Activated CD4-positive, alpha-beta T cell treated with anti-CD3 and anti-CD28 coated beads, Interleukin-2, amount 50 U/mL, for 4 hours (primary cell): ENCODE measurements at places on chromosomes 1 and 21.
A peak's percentile ranks its signal among the peaks of the same experiment; 100 is the strongest.

- DNase-seq = no peak
These were observed 735.3 kb upstream of the ADGRL4 start for GRCh38 chr1:79741720-79742421.

DNA sequence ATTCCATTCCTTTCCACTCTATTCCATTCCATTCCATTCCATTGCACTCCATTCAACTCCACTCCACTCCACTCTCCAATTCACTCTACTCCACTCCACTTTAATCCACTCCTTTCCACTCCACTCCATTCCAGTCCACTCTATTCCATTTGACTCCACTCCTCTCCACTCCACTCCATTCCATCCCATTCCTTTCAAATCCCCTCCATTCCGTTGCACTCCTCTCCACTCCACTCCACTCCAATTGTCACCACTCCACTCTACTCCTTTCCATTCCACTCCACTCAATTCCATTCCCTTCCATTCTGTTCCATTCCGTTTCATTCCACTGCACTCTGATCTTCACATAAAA, 2563.7 kb upstream of the TPTE start:
- DNase-seq = no peak

- no peak for DNase-seq
These were observed 578.6 kb upstream of the PBX1 start for GRCh38 chr1:163980394-163980793.

DNA sequence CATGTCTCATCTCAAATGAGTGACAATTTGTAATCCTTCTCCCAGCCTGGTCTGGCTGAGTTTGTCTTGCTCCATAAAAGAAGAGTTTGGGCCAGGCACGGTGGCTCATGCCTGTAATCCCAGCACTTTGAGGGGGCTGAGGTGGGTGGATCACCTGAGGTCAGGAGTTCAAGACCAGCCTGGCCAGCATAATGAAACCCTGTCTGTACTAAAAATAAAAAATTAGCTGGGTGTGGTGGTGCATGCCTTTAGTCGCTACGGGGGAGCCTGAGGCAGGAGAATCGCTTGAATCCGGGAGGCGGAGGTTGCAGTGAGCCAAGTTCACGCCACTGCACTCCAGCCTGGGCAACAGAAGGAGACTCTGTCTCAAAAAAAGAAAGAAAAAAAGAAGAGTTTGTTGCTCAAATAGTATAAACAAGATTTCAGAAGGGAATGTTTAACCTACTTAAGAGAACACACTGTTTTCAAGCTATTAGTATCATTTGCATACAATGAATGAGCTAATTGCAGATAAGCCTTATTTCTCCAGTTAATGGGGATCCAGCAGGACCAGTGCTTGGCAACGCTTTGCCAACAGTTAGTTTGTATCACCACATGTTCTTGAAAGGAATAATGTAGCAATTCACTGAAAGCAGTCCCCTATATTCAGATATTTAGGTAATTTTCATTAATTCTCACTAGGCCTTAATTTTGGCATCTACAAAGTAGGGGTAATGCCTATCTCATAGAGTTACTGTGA, 15.9 kb downstream of the KLHDC7A start:
- DNase-seq = no peak

- no peak for DNase-seq
These were observed 87.0 kb downstream of the SYT14 start for GRCh38 chr1:210024996-210025395.

- peak; percentile 7 for DNase-seq
These were observed 59.9 kb downstream of the VANGL2 start for GRCh38 chr1:160460214-160460642.

- DNase-seq = peak; percentile 16
These were observed 20.8 kb upstream of the EPB41 start for GRCh38 chr1:28893403-28894102.

DNA sequence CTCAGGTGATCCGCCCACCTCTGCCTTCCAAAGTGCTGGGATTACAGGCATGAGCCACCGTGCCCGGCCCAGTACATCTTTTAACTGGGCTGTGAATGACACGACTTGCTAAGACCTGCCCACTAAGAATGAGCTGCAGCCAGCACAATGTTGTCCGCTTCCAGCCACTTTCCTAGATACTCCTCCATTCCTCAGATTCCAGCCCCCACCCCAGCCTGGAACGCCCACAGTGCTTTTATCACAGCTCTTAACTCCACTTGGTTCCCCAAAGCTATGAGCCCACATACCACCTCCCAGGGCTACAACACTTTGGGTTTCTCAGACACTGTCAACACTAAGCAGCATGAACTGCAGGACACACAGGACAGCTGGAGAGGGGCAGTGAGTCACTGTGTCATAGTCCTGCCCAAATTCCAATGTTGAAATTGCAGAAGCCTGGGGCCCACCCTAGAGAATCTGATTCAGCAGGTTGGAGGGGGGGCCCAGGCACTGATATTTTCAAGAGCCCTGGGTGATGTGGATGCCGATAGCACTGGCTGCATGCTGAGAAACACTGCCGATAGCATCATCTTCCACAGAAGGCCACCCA, 58.0 kb downstream of the ACBD3 start:
- DNase-seq = no peak

DNA sequence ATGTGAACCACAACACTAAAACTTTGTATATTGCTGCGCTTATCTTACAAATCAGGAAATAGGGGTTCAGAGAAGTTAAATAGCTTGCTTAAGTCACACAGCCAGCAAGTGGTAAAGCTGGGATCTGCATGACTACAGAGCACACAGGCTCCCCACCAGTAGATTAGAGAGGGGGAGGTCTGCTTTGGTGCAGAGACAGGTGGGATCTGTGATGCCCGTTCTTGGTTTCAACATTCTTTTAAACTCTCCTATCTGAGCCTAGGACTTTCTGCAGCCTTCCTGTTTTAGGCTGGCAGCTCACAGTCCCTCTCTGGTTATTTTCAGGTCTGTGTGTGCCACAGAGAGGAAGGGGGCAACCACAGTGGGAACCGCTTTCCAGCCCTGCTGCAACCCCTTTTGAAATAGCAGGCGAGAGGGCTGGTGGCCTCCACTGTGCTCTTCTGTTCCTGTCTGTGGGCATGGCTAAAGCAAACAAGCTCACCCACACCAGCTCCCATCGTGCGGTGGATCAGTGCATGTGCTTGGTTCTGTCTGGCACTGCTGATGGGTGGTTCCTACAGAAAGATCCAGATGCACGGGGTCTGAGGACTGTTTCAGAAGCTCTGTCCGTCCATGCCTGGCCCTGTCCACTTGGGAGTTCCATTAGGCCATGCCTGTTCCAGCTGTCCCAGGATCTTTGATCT, 1.7 kb upstream of the IL6R start:
- DNase-seq = no peak

GRCh38 chr21:20789729-20790500, 208.3 kb upstream of the NCAM2 start:
- DNase-seq = no peak

GRCh38 chr1:216822480-216822879, 99.3 kb upstream of the ESRRG start:
- no peak for DNase-seq

DNA sequence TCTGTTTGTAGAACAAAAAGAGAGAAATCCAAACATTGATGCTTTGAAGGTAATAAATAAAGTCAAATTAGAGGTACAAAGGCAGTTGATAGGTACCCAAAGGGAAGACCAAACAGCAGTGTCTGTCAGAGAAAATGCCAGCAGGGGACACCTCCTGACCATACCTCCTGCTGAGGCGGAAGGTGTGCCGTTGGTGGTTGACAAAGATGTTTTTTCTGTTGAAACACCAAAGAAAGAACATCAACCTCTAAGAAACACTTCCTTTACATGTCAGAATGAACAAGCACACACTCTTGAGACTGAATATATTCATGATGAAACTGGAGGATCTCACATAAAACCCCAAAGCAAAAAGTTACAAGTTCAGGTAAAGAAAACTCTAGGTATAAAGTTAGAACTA, 128.3 kb downstream of the MACF1 start:
- DNase-seq = no peak

- no peak for DNase-seq
These were observed 27.9 kb downstream of the EPHB2 start for GRCh38 chr1:22738522-22738921.

GRCh38 chr1:206595581-206596318, 16.5 kb downstream of the EIF2D start:
- no peak for DNase-seq

DNA sequence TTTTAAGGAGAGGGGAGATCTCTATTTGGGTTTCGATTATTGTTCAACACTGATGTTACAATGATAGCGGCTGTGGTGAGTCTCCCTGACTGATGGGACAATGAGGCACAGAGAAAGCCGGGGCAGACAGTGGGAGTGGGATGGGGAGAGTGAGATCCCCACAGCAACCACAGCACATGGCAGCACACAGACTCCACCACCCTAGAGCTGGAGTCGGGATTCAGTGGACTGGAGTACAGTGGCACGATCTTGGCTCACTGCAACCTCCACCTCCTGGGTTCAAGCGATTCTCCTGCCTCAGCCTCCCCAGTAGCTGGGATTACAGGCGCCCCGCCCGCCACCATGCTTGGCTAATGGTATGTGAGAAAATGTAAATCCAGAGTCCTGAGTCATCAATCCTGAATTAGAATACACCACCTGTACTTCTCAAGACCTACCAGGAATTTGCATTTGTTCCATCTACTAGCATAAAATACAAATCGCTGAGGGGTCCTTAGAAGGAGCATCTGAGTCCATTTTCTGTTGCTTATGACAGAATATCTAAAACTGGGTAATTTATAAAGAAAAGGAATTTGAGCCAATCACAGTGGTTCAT, 125.8 kb downstream of the TOMM20 start:
- no peak for DNase-seq

DNA sequence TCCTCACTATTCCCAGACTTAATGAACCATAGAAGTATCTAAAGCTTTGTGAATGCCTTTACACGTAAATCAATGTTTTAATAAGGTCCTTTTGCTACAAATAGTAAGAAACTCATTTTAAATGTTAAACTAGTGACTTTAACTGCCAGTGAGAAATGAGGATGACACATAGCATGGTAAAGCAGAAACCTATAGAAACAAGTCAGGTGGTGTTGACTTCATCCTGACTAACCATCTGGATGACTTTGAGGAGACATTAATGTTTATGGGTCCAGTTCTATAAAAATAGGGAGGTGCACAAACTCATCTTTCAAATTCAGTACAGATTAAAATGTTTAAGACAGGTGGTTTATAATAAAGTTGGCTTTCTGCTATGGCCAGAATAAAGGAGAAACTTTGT, 85.4 kb downstream of the COLGALT2 start:
- no peak for DNase-seq

GRCh38 chr1:211920602-211921226, 90.2 kb upstream of the LPGAT1 start:
- DNase-seq = no peak

DNA sequence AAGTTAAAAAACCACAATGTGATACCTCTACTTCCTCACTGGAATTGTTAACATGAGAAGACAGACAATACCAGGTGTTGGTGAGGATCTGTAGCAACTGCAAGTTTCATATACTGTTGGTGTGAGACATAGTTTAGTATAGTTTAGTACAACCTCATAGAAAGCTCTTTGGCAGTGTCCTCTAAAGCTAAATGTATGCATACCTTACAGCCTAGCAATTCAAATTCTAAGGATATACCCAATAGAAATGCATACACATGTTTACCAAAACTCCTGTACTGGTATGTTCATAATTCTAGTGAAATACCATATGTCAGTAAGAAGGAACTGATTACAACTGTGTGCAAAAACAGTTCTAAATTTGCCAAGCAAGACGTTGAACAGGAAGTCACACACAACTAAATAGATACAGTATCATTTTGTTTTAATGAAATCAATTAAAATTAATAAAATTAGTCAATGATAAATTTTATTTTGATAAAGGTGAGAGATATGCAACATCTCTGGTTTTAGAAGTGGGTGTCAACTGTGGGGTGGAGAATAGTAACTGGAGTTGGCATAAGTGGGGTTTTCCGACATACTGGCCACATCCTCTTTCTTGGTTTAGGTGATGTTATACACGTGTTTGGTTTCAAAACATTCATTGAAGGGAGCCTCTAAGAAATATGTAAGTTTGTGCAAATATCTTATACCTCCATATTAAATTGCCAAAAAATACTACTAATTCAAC, 450.7 kb downstream of the PTPRC start:
- DNase-seq = no peak

DNA sequence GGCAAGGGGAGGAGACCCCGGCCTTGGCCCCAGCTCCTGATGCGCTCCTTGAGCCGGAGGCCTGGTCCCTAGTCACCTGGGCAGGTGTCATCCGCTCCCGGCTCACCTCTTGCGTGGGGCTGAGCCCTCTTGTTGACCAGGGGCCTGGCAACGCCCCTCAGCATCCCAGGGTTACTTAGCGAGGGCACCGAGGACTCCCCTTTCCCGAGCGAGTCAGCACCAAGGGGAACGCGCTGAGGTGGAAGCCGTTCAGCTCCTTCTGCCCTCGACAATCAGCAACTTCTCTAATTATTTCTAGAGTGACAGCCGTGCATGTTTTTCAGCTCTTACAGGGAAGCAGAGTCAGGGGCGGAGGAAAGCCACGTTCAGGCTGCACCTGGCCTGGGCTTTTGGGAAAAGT, 522 bp downstream of the SLC45A1 start:
- no peak for DNase-seq

- DNase-seq = no peak
These were observed 16.6 kb downstream of the DDI2 start for GRCh38 chr1:15633756-15634420.

DNA sequence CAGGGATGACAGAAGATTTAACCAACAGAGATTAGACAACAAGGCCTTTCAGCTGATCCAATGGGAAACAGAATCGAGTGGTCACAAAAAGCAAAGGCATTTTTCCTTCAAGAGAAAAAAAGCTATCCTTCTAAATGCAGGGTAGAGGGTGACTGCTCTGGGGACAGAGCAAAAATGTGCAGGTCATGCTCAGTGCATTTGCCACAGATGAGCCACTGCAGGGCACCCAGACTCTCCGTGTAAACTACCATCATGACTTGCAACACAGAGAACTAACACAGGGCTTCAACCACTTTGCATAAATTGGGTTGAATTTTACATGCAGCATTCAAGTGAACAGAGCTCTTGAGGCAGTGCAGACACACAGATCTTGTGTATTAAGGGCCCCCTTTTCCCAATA, 56.8 kb downstream of the PRKAB2 start:
- no peak for DNase-seq

DNA sequence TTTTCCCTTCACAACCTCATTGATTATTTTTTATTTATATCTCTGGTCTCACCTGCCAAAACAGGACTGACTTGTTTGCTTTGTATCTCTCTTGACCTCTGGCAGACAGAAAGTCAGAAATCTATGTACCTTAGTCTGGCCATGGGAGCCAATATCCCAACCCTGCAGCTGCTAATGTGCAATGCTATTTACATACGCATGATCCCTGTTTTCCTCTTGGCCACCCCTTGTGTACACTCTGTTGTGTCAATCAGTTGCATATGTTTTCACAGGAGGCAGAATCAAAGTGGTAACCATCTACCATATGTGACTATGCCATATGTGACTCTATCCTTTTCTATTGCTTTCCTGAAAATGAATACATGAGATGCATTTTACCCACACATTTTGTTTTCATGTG, 688.8 kb downstream of the PLA2G4A start:
- no peak for DNase-seq

DNA sequence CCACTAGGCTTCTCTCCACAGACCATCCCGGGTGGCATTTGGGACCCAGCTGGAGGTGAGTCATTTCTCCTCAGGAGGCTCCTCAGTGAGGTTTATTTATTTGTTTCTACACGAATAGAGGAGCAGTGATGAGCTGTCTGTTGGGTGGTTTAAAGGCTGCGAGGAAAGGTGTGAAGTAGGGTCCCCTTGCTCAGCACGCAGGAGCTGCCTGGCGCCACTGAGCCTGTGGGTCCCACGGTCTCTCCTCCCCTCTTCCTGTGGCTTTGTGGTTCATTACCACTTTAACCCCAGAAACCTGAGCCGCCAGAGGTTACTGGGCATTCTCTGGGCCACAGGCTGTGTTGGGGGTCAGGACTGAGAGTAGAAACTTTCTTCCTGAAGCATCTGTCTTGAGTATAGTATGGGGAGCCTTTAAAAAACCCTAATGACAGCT, 39.9 kb downstream of the IL6R start:
- DNase-seq = no peak
